ENCODE measurements at places on chromosomes 3 and 15.
A peak's percentile ranks its signal among the peaks of the same experiment; 100 is the strongest.

DNA sequence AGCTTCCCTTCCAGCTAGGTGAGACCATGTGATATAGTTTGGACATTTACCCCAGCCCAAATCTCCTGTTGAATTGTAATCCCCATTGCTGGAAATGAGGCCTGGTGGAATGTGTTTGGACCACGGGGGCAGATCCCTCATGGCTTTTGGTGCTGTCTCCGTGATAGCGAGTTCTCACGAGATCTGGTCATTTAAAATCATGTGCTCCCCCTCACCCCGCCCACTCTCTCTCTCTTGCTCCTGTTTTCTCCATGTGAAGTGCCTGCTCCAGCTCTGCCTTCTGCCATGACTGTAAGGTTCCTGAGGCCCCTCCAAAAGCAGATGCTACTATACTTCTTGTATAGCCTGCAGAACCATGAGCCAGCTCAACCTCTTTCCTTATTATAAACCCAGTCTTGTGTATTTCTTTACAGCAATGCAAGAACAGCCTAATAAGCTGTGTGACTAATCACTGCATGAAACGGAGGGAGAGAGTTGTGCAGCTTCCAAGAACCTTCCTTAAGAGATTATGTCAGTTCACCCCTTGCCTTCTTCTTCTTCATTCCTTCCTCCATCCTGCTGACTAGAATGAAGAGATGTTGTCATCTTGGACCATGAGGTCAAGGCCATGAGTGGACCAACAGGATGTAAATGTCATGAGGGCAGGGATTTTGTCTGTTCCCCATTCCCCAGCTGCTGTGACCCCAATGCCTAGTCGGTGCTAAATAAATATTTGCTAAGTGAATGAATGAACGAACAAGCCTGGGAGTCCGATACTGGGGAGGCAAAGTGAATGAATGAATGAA lies 91.0 kb downstream of the CPN2 start:
- no peak for DNase-seq

DNA sequence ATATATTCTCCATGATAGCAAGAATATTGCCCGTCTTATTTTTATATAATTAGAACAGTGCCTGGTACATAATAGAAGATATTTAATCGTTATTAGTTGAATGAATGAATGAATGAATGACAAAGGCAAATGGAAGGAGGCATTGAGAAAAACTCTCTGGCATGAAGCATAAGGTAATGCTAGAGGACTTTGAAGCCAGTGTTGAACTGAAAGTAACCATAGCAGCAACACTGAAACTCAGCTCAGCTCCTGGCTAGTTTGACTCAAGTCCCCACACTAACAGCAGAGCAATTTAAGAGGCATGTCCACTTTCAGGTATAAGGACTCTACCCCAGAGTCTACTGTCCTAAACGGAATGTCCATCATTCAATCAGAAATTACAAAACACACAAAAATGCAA lies 227.0 kb downstream of the CPNE4 start:
- no peak for DNase-seq

GRCh38 chr15:83926116-83926515 lies 272.2 kb downstream of the ADAMTSL3 start:
- no peak for DNase-seq

GRCh38 chr15:76204109-76204845 lies 107.0 kb downstream of the ETFA start:
- no peak for DNase-seq

GRCh38 chr15:51803965-51804364 lies 25.5 kb upstream of the TMOD3 start:
- no peak for DNase-seq

DNA sequence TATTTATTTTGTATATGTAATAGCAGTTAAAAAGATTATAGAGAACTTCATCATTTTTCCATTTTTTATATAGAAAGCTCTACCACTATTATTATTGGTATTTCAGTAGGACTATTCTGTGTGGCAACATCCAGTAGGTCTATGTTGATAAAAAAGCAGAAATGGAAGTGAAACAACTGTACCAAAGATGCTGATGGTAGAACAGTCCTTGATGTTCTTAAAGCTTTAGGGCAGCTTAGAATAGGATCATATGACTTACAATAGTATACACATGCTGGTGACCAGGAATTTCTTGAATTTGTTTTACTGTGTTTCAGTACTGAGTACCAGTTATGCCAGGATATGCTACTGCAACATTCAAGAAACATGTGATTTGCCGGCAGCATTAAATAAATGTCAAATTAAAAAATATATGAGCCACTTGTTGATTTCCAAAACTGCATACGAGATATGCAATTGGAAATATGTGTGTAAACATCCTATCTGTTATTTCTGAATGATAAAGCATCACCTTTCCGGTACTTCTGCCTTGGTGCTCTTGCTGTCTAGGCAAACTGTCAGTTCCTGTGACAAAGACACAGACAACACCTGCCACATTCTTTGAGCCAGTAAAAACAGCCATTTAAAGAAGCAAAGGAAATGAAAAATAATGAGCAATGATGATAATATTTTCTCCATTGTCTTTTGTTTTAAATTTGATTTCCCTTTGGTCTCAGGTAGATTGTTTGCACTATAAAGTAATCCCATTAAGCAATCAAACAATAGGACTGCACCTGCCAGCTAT lies 649.2 kb downstream of the ZPLD1 start:
- DNase-seq: no peak

- peak; percentile 71 for DNase-seq
Observed at GRCh38 chr15:80695911-80696661, 976 bp downstream of the ABHD17C start.

DNA sequence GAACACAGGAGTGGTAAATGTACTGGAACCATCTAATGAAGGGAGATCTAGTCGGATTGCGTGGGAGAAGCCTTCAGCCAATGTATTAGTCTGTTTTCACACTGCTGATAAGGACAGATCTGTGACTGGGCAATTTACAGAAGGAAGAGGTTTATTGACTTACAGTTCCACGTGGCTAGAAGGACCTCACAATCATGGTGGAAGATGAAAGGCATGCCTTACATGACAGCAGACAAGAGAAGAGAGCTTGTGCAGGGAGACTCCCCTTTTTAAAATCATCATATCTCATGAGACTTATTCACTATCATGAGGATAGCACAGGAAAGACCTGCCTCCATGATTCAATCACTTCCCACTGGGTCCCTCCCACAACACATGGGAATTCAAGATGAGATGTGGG lies 17.0 kb downstream of the HRG start:
- DNase-seq: no peak

DNA sequence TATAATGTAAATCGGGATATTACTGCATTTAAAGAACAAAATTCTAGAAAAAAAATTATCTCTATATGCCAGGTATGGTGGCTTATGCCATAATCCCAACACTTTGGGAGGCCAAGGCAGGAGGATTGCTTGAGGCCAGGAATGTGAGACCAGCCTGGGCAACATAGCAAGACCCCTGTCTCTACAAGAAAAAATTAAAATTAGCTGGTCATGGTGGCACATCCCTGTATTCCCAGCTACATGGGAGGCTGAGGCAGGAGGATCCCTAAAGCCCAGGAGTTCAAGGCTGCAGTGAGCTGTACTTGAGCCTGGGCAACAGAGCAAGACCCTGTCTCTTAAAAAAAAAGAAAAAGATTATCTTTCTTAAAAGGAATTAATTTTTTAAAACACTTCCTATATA lies 12.8 kb downstream of the SENP7 start:
- no peak for DNase-seq

DNA sequence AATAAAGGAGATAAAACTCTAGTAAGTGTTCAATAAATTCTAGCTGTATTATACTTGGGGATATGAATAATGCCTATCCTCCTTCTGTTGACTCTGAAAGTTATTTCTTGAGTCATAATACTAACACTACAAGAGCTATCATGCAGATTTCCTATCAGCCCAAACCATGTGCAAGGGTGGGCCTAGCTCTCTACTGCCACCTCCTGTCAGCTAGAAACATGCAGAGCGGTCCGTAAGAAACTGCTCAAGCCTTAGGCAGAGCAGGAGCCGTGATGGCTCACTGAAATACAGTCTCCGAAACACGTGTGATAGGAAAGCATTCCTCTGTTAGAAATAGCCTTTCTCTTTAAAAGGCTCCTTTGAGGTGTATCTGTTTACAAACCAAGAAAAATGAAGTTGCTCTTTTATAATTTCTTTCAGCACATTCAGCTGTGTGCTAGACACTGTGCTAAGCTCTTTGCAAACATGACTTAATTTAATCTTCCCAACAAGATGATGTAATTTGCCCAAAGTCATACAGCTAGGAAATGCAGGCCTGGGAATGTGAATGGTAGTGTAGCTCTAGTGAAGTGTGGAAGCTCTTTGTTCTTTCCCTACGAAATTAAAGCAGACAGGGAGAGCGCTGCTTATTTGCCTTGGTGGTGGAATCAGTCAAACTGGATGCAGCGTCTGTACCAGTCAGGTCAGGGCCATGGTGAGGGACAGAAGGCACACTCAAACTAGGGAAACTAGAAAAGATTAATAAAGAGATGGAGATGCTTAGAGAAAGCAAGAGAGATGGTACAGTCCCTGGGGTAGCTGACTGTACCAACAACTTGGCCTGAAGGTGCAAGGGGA lies 43.1 kb downstream of the MTHFS start:
- peak; percentile 62 for DNase-seq

- no peak for DNase-seq
Observed at GRCh38 chr3:111617406-111617805, 22.3 kb upstream of the ZBED2 start.

DNA sequence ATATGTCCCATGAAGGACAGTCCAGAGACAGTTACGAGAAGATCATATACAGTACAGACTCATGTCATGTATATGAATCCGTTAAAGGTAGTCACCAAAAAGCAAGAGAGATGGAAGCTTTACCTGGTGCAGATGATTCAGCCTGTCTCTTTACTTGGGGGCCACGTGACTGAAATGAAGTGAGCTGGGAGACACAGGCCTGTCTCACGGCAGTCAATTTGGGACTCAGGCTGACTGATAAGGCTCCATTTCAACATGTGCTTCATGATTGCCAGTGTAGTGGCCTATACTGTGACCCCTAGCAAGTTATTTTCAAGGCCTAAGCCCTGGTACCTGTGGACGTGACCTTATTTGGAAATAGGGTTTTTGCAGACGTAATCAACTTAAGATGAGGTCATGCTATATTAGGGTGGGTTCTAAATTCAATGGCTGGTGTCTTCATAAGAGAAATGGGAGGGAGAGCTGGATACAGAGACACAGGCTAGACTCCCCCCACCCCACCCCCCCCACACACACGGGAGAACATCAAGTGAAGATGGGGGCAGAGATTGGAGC lies 3.0 kb upstream of the PROK2 start:
- no peak for DNase-seq

DNA sequence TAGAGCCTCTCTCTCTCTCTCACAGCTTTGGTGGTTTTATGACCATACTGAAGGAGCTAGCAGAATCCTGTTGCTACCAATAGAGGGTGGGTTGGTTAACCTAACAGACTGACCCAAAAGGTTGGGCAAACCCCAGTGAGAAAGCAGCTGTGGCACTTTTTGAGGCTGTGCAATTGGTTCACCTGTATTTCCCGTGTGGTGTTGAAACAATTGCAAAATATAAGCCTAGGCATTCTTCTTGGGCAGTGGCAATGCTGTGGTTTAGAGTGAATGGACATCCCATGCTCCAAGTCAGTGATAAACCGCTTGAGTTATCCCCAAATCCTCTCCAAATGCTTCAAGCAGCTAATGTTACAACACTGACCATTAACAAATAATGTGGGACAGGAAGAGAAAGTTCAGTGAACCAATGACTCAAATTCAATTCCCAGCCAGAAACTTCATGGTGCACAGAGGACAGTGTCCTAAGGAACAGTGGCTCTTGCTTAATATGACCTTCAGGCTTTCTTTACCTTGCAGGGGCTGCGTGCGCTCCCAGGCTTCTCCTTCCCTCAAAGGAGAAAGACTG lies 261.9 kb upstream of the ICE2 start:
- DNase-seq: no peak

DNA sequence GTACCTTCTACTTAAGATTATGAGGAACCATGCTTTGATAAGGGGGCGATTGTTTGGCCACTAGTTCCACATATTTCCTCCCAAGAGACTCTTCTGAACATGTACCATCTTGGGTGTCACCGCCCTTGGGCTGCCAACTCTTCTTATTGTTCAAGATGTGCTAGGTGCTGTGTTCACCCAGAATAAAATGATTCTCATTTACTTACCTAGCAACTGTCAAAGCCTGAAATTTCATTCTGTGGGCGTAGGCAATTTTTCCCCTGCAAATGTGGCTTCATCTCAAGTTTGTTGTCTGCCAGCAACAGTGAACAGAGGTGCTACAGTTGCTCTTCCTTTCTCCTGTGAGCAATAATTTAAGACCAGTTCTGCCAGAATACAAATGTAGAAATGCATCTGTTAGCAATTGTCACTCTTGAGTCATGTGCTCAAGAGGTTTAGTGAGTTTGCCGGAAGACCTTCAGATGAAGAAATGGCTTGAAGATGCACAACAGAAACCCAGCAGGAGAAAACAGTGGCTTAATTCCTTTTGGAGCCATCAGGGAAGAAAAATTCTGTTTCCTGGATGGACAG lies 41.3 kb upstream of the RARB start:
- no peak for DNase-seq

DNA sequence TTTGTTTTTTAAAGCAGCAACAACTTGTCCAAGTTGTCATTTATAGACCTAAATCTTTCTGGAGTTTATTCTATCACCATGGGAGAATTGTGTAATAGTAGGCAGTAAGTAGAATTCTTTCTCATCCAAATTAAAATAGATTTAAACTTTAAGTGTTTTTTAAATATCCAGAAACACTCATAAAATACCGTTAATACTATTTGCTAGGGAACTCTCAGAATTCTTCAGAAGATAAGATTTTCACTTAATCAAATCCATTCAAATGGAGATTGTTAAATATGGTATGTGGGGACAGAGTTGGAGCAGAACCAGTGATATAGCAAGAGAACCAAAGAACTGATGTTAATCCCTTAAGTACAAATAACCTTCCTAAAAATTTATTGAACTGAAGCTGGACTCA lies 71.0 kb downstream of the ARIH1 start:
- DNase-seq: no peak

- no peak for DNase-seq
Observed at GRCh38 chr3:113878403-113878802, 39.8 kb downstream of the GRAMD1C start.

GRCh38 chr15:48112242-48112641 lies 8.5 kb upstream of the SLC24A5 start:
- DNase-seq: peak; percentile 8

DNA sequence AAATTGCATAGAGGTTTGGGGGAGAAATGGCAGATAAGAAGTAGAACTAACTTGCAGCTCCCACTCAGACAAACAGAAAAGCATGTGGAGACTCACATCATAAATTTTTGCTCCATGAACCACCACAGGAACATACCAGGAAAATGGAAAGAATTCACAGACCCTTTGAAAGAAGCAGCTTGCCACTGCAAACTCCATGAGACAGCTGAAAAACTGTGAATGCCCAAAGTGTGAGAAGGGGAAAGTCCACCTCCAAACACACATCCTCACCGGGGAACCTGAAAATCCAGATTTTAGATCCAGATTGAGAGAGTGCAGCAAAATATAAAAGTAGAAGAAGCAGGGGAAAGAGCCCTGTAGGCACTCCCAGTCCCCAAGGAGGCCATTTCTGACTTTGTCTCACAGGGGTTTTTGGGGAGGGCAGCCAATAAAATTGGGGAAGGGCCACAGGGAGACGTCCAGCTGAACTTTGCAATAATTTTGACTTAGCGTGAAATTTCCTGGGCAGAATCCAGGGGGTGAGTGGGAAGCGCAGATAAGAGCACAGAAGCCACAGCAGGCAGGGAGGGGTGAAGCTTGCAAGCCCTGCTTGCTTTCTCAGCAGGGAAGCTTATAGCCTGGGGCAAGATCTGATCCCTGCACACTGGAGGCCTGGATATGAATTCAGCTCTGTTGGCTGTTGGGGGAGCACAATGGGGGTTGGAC lies 183.4 kb upstream of the UBE2E2 start:
- DNase-seq: no peak

GRCh38 chr3:46460051-46460450 lies 4.7 kb downstream of the LTF start:
- no peak for DNase-seq
